ENCODE measurements at places on chromosomes 4 and X.
A peak's percentile ranks its signal among the peaks of the same experiment; 100 is the strongest.

GRCh38 chr4:47703008-47703407 is 134.9 kb downstream of the CORIN start:
- no peak overlapping the region for H3K4me3 ChIP-seq
- DNase-seq: no peak
- H3K4me1 ChIP-seq: peaks cover 17% of the 10 kb centered on the region
- no peaks in the 10 kb centered on the region for H3K36me3 ChIP-seq

DNA sequence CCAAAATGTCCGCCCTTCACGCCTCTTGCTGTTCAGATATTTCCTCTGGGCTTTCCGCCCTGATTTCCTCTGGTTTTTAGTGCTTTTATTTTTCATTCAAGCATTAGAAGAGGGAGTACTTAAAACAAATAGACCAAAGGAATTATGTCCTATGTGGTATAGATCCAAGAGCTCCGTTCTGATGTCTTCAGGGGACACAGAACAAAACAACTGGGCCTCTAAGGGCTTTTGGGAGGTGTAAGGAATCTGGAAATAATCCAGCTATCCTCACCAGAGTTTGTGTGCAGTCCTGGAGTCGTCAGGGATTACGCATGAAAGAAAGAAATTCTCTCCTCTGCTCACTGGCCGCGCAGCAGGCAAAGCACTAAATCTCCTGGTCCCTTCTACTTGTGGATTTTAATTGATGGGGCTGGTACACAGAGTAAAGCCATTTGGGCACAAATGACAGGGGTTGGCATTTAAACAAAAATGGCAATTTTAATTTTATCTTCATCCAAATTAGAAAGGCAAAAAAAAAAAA is 999.2 kb downstream of the ADGRL3 start:
- H3K4me3 ChIP-seq: no peak overlapping the region
- no peak for DNase-seq
- H3K4me1 ChIP-seq: no peaks in the 10 kb centered on the region

GRCh38 chr4:111228874-111229273 is 606.0 kb upstream of the PITX2 start:
- H3K4me3 ChIP-seq: no peak overlapping the region
- no peaks in the 10 kb centered on the region for H3K4me1 ChIP-seq
- DNase-seq: no peak
- no peaks in the 10 kb centered on the region for H3K36me3 ChIP-seq

GRCh38 chrX:16786791-16787735 is 797 bp downstream of the TXLNG start:
- peak overlapping the region; percentile 68 for H3K27ac ChIP-seq
- DNase-seq: no peak
- no peaks in the 10 kb centered on the region for H3K27me3 ChIP-seq

DNA sequence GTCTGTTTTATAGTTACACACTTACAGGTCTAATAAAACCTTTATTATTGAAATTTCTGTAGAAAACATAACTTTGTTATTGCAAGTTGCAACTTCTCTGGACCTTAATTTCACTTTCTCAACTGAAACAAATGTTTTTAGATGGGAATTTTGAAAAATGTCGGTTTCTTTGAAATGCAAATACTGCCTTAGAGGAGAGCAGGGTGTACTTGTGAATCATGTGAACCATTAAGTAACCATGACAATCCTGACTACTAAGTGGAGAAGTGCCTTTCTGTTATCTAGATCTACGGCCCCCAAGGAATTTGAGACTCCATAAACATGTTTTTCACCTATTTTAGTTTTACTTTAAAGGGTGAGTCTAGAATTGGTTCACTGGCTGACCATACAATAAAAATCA is 8.5 kb upstream of the ARMCX2 start:
- no peaks in the 10 kb centered on the region for H3K4me1 ChIP-seq
- H3K36me3 ChIP-seq: no peaks in the 10 kb centered on the region
- H3K4me3 ChIP-seq: no peak overlapping the region

DNA sequence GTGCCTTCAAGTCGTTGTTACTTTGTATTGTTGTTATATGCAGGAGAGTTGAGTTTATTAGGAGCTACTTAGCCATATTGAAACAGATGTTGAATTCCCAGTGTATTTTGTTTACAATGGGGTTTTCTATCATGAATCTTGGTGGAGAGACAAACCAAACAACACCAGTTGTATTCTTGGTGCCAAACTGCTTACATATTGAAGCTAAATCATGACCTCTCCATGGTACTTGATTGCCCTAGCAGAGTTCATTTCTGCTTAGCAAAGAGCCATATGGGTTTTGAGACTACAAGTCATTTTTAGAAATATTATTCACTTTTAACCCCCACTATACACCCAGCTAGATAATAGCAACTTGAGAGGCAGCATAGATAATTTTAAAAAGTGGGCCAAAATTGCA is 85.4 kb downstream of the ADGRG4 start:
- no peak overlapping the region for H3K27ac ChIP-seq
- no peaks in the 10 kb centered on the region for H3K36me3 ChIP-seq
- DNase-seq: no peak
- H3K27me3 ChIP-seq: no peaks in the 10 kb centered on the region
